ENCODE measurements at places on chromosomes 16 and 17. TPM values are rescaled to one million over a fixed set of nuclear protein-coding genes. Genes with fewer than 3 reads are reported as not detected.
A peak's percentile ranks its signal among the peaks of the same experiment; 100 is the strongest.

HS3ST4 gene
- 0.12 TPM for total RNA-seq

SENP3 gene
- 29.2 TPM for total RNA-seq

KIF2B gene
- total RNA-seq: not detected

MYH1 gene
- not detected for total RNA-seq

WNT3 gene
- total RNA-seq: 8.8 TPM

DNA sequence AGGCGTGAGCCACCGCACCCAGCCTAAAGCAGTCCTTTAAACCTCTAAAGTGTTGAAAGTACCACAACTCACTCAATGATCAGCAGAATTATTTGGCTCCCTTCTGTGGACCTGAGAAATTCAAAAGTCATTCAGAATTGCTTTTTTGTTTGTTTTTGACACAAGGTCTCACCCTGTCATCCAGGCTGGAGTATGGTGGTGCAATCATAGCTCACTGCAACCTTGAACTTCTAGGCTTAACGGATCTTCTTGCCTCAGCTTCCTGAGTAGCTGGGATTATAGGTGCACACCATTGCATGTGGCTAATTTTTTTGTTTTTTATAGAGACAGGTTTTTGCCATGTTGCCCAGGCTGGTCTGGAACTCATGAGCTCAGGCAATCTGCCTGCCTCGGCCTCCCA, 44.3 kb downstream of the TRAF4 start:
- DNase-seq: no peak
- H3K27ac ChIP-seq: no peak overlapping the region
- H3K27me3 ChIP-seq: no peaks in the 10 kb centered on the region
- no peaks in the 10 kb centered on the region for H3K36me3 ChIP-seq
- H3K4me1 ChIP-seq: no peaks in the 10 kb centered on the region

GRCh38 chr17:59527325-59527917, 38.0 kb upstream of the DHX40 start:
- DNase-seq: no peak
- no peak overlapping the region for H3K4me3 ChIP-seq
- no peaks in the 10 kb centered on the region for H3K27me3 ChIP-seq
- H3K4me1 ChIP-seq: 0 out of 2 replicates have a peak, but pooled peaks cover 5% of the 10 kb centered on the region
- no peaks in the 10 kb centered on the region for H3K36me3 ChIP-seq

DNA sequence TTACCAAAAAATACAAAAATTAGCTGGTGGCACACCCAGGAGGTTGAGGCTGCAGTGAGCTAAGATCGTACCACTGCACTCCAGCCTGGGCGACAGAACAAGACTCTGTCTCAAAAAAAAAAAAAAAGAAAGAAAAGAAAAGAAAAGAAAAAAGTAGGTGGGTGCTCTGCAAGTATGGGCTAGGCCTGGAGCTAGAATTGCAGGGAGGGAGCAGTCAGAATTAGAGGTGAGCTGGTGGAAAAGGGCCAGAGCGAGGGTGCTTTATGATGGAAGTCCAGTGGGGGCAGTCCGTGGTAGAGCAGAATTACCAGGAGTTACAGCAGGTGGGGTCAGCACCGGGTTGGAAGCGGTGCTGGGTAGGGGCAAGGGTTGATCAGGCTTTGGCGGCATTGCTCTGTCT, 57.0 kb upstream of the KDM6B start:
- no peak overlapping the region for H3K4me3 ChIP-seq
- H3K27ac ChIP-seq: no peak overlapping the region
- peaks cover 6% of the 10 kb centered on the region for H3K4me1 ChIP-seq
- no peaks in the 10 kb centered on the region for H3K27me3 ChIP-seq
- DNase-seq: no peak

GRCh38 chr17:83064732-83065659, 14.4 kb upstream of the METRNL start:
- no peaks in the 10 kb centered on the region for H3K27me3 ChIP-seq
- peak overlapping the region; percentile 31 for H3K27ac ChIP-seq
- no peaks in the 10 kb centered on the region for H3K36me3 ChIP-seq
- H3K4me3 ChIP-seq: no peak overlapping the region
- H3K4me1 ChIP-seq: peaks cover 6% of the 10 kb centered on the region
- peak; percentile 48 for DNase-seq

- H3K27me3 ChIP-seq: no peaks in the 10 kb centered on the region
- peak overlapping the region; percentile 98 for H3K27ac ChIP-seq
- no peaks in the 10 kb centered on the region for H3K36me3 ChIP-seq
Measured at GRCh38 chr16:22192261-22193062, 13.6 kb upstream of the EEF2K start.

DNA sequence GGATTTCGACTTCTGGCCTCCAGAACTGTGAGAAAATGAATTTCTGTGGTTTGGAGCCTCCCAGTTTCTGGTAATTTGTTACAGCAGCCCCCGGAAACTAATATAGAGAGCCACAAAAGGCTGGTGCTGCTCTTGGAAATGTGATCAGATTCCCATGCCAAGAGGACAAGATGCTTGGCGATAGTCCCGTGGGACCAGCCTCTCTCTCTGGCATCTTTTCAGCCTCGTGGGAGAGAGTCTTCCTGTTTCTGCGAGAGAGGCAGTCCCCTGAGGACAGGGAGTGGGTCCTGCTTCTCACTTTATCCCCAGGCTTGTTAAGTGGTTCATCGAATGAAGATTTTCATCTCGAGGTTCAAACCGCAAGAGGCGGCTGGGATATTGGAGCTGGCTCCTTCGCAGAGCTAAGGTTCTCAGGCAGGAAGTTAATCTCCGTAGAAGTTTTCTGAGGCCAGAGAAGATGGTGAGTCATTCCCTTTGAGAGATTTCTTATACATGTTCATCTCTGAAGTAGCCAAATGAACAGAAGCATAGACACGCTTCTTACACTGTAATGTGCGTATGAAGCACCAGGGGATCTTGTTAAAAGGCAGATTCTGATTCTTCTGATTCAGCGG, 211.6 kb upstream of the SDK2 start:
- no peaks in the 10 kb centered on the region for H3K36me3 ChIP-seq
- no peaks in the 10 kb centered on the region for H3K27me3 ChIP-seq
- DNase-seq: no peak
- H3K27ac ChIP-seq: no peak overlapping the region

DNA sequence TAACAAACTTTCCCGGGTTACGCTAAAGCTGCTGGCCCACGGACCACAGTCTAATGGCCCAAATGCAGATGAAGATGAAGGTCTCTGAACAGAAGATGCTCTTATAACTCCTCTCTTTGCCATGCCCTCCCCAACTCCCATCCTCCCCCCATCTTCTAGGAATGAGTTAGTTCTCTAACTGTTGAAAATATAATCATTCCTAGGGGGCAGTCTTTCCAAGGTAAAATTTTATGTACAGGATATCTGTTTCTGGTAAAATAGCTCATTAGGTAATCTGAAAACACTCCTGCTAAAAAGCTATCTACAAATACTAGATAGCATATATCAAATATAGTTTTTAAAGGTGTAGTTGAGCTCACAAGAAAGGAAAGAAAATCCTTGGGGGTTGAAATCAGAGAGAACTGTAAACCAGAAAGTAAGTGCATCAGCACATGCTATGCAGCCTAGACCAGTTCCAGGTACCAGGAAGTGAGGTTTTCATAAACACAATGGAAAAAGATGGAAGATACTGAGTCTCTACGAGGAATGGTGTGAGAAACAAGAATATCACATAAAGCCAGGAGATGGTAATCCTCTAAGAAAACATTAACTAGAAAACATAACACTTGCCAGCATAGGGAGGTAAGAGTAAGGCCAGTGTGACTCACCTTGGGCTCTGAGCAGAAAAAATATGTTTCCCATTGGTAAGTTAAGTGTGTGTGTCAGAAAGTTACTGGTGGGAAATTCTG, 38.1 kb downstream of the CMC2 start:
- no peak overlapping the region for H3K4me3 ChIP-seq
- H3K4me1 ChIP-seq: peaks cover 7% of the 10 kb centered on the region
- DNase-seq: no peak

- DNase-seq: no peak
- no peaks in the 10 kb centered on the region for H3K36me3 ChIP-seq
- no peak overlapping the region for H3K27ac ChIP-seq
Measured at GRCh38 chr16:65176603-65177002, 54.7 kb upstream of the CDH11 start.

- no peaks in the 10 kb centered on the region for H3K36me3 ChIP-seq
- H3K4me3 ChIP-seq: no peak overlapping the region
- no peaks in the 10 kb centered on the region for H3K27me3 ChIP-seq
- DNase-seq: peak; percentile 9
- no peak overlapping the region for H3K27ac ChIP-seq
Measured at GRCh38 chr16:74837056-74837455, 62.4 kb upstream of the FA2H start.

GRCh38 chr16:65975049-65975708, 391.3 kb upstream of the CDH5 start:
- no peaks in the 10 kb centered on the region for H3K4me1 ChIP-seq
- no peak overlapping the region for H3K27ac ChIP-seq
- no peaks in the 10 kb centered on the region for H3K36me3 ChIP-seq
- H3K4me3 ChIP-seq: no peak overlapping the region
- DNase-seq: peak; percentile 16

Data from Caco-2 (cell line).